Activated naive CD4-positive, alpha-beta T cell treated with Interleukin-2 at 50 U/mL for 16 hours (primary cell): ENCODE measurements at places on chromosomes 5 and 9.

DNA sequence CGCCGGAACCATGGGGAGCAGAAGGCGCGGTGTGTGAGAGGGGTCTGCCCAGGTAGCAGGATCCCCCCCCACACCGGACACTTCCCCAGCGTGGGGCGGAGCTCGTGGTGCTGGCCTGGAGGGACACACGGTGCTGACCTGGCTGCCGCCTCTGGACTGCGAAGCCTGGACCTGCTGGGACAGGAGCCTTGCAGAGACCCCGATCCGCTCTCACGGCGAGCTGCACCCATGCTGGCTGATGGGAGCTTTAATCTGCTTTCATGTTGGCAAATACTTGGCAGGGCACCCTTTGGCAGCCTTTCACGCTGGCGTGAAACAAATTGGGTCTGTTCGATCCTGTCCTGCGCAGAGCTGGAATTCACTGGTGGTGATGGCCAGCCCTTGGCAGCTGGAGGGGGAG is 7.4 kb downstream of the NKD2 start:
- DNase-seq = no peak

DNA sequence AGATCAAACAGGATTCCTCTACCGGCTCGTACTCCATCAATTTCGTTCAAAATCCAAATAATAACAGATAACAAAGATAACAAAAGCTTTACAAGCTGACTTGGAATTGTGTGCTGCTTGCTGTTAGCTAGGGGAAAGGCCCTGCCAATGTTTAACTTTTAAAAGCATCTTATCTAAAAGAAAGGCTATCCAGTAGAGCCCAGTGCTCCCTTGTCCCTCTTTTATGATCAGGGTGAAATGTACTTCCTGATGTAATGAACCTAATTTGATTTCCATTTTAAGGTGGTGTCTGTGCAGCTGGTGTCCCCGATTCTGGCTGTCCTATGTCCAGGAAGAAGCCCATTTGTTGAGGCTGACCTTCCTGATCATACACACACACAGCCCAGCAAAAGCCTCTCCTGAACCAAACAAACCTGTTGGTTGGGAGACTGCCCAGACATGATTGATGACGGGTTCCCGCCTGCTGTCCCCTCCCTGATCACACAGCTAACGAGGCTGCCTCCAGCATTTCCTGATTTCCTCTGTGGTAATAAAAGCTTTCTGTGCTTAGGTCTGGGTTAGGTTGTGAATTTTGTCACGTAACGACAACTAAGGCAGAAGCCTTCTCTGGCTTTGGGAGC is 54.1 kb downstream of the PWWP2A start:
- no peak for DNase-seq

- no peak for DNase-seq
These were observed 49.8 kb downstream of the ALDH1A1 start for GRCh38 chr9:72903103-72903502.

DNA sequence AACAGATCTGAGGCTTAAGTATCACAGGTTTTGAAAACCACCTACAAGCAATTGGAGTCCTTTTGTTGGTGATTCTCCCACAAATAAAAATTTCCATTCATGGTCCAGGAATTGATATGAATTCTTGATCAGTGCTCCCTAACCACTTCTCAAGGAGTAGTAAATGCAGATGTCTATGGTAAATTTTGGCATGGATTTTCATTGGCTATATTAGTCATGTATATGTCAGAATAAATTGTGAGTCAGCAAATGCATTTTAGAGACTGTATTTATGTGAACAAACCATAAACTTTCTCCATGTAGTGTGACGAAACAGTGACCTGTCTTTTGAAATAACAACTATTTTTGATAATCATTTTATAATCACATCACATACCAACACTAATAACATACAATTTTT is 611.1 kb downstream of the HTR1A start:
- DNase-seq = no peak

- no peak for DNase-seq
These were observed 699 bp downstream of the AKNA start for GRCh38 chr9:114386886-114387679.

- no peak for DNase-seq
These were observed 46.8 kb upstream of the FCN1 start for GRCh38 chr9:134964271-134965055.

DNA sequence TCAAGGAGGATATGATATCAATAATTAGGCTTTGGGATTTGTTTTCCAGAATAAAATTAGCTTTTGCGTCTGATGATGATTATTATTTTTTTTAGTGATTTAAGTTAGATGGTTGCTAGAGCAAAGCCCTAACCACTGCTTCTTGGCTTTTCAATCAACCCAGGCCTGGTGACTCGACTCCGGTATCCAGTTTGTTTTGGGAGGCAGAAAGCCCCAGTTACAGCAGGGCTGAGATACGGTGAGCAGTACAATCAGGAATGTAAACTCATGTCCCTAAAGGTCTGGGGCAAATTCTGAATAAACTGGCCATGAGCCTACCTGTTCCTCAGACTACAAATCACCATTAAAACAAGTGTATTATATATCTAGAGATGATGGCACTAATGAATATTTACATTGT is 24.4 kb upstream of the CYFIP2 start:
- no peak for DNase-seq

DNA sequence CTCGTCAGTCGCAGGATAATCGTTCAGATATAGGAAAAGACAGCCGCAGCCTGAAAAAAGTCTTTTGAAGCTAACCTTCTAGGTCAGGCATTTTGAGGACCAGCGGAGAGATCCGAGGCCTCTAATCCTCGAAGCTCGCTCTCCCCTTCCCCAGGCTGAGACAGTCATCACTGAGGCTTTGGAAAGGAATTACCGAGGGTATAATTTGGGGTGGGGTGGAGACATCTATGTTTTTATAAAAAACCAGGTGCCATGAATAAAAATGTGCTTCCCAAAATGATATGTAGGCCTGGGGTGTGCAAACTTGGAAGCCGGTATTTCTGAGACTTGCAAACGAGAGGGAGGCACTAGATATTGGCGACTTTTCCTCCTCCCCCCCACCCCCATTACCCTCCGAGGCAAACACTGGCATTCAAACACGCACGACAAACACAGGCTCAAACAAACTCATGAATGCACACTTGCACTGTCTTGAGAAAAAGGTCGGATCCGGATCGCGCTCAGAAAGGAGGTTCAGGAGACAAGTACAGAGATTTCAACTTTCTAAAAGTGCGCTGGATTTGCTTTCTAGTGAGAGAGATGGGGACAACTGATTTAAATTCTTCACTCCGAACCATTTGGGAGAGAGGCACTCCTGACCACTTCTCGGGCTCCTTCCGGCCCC is 935 bp upstream of the MSX2 start:
- no peak for DNase-seq

DNA sequence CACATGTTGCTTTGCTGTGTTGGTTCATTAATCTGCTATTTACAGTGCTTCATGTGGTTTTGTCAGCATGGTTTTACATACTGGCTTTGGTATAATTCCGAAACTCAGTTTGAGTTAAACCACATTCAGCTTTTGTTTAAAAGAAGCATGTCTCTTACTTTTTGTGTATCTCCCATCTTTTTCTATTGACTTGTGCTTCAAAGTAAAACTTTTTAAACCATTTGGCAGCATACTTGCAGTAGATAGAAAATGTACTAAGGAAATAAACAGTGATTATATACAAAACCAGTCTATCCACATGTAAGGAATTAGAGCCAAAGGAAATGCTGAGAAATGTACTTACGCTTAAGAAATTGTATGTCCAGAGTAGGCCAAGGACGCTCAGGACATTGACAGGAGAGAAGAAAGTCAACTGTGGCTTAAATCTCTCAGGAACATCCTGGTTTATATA is 286.9 kb downstream of the ARHGEF28 start:
- no peak for DNase-seq

- DNase-seq = no peak
These were observed 24.1 kb downstream of the TSPAN17 start for GRCh38 chr5:176671399-176671798.

- no peak for DNase-seq
These were observed 267.3 kb downstream of the MTRR start for GRCh38 chr5:8136271-8136670.

- no peak for DNase-seq
These were observed 32.0 kb downstream of the ZCCHC7 start for GRCh38 chr9:37152365-37152764.

- no peak for DNase-seq
These were observed 44.7 kb upstream of the ITGA1 start for GRCh38 chr5:52743012-52743411.

- no peak for DNase-seq
These were observed 32.6 kb downstream of the ECPAS start for GRCh38 chr9:111451570-111451969.

GRCh38 chr5:5150667-5151066 is 10.5 kb downstream of the ADAMTS16 start:
- DNase-seq = no peak

DNA sequence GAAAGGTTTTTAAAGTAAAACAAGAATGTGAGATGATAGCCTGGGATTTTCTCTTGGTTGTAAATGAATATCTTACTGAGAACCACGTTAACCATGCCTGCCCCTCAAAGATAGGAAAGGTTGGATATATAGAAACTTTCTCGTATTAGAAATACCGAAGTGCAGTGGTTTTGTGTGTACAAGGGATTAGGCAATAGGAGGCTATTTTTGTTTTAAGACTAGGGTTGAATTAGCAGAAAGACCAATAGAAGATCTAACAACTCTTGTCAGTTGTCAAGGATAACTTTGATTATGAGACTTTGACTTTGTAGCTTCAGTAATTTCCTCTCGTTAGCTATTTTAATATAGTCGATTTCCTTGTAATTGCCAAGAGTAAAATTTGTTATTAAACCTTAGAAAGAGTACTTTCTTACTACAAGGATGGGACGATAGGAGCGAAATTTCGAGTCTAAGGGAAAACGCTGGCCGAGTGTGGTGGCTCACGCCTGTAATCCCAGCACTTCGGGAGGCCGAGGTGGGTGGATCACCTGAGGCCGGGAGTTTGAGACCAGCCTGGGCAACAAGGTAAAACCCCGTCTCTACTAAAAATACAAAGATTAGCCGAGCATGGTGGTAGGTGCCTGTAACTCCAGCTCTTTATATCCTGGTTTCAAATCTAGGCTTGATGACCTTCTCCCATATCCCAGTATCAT is 838 bp downstream of the POLK start:
- DNase-seq = no peak

DNA sequence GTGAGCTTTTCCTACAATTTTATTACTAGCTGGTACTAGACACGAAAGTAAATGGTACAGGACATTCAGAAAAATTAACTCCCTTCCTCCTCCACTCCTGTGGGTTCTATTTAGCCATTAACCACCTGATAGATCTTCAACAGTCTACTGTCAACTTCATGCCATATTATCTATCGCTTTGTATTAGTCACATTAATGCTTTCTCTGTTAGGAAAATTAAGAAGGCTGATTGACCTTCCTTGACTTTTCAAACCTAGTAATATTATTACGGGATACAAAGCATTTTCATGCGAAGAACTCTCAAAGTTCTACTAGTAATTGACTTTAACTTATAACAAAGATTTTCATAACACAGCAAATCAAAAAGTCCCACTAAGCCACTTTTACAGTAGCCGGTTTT is 1.2 kb downstream of the TEX10 start:
- no peak for DNase-seq

DNA sequence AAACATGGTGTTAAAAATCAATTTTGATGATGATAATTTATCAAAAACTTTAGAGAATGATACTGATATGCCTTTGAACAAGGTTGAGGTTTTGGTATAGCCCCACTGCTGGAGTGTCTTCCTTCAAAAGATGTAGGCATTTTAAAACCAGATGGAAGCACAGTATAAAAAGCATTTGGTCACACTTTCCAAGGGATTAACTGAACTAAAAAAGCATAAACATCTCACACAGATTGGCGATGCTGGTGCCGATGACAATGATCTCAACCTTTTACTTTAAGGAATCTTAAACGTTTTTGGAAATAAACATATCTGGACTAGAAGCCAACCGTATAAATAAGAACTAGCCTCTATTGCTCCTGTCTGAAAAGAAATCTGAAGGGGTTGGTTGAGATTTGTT is 488.4 kb downstream of the ENC1 start:
- DNase-seq = no peak

GRCh38 chr9:16070455-16071145 is 517.8 kb downstream of the CCDC171 start:
- DNase-seq = no peak

DNA sequence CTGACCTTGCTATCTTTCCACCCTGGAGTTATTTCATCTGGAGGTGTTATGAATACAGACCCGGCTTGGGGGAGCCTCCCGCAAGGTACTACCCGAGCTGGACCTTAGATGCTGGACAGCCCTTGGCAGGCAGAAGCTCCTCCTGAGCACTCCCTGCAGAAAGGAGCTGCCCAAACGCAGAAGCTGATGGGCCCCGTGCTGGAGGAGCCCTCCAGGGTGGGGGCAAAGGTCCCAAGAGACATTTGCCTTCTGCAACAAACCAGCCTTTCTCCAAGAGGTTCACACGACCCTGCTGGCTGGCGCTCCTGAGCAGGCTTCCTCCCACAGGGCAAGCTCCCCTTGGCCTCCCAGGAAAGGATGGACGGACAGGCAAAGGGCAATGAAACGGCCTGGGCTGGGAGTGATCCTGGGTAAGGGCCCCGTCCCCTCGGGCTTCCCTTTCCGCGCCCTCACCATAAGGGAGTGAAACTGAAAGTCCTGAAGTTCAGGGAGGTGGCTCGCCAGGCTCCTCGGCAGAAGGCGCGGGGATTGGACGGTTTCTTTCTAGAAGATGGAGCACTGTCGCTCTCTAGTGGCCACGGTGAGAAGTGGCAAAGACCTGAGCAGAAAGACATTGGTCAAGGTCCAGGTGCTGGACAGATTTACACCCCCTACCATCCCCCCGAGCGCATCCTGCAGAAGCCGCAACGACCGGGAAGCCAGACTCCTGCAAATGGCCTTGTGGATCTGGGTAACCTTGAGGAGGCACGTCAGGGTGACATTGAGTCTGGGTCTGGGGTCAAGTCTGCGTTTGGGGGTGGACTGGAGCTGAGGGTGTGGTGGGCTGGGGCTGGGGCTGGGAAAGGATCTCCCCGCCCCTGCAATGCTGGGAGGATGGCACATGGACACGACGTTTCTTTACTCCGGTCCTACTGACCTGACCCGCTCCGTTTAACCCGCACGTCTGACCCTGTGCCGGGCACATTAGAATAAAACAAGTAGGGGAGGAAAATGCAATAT is 56.4 kb downstream of the NEURL1B start:
- peak; percentile 82 for DNase-seq

- DNase-seq = no peak
These were observed 1.7 kb downstream of the TRPM3 start for GRCh38 chr9:71119746-71120145.

DNA sequence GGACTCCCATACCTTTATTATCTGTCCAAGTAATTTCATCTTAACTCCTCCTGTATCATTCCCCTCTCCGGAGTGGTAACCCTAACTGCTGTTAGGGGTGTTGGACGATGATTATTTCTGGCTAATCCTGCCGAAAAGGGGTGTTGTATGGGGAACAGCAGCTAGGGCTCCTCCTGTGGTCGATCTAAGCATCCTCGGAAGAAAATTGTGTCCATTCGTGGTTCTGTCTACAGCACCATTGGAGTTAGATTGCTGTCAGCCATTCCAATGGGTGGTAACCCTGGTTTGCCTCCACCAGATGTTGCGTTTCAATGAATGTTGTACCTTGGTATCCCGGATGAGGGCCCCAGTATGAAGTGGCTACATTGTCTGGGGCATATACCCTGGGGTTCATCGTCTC is 35.6 kb upstream of the LMNB1 start:
- DNase-seq = no peak
